ENCODE measurements at places on chromosomes 4 and X. TPM values are rescaled to one million over a fixed set of nuclear protein-coding genes. Genes with fewer than 3 reads are reported as not detected.

Gene CT45A1
- not detected for total RNA-seq

Gene MCTS1
- total RNA-seq, result 17.6 TPM

Gene GLRA3
- not detected for total RNA-seq

Gene ZNF711
- total RNA-seq, result 0.36 TPM

Gene KCND1
- 3.3 TPM for total RNA-seq

Gene FRG2
- not detected for total RNA-seq

Gene TSPAN7
- total RNA-seq, result 0.48 TPM

Gene COL4A6
- not detected for total RNA-seq

Gene CT83
- total RNA-seq, result not detected

Gene ADH1A
- not detected for total RNA-seq

Gene BMX
- total RNA-seq, result not detected

Gene HDX
- total RNA-seq, result 0.49 TPM

Gene SPANXC
- total RNA-seq, result not detected

Gene NDP
- not detected for total RNA-seq

Gene CLDN34
- not detected for total RNA-seq

Gene MAOB
- total RNA-seq, result not detected

Data from naive thymus-derived CD4-positive, alpha-beta T cell (primary cell).